ENCODE measurements at places on chromosomes 5 and 9. TPM values are rescaled to one million over a fixed set of nuclear protein-coding genes. Genes with fewer than 3 reads are reported as not detected.

Gene EXD3
- total RNA-seq = 44.5 TPM

Gene PNPLA7
- 9.6 TPM for total RNA-seq

Gene PDCD1LG2
- 2.4 TPM for total RNA-seq

Gene SLC46A2
- total RNA-seq = 0.66 TPM

- no peak overlapping the region for H3K27ac ChIP-seq
- H3K4me1 ChIP-seq = no peaks in the 10 kb centered on the region
- no peaks in the 10 kb centered on the region for H3K27me3 ChIP-seq
Measured at GRCh38 chr5:95669540-95669939, 13.3 kb downstream of the SPATA9 start.

DNA sequence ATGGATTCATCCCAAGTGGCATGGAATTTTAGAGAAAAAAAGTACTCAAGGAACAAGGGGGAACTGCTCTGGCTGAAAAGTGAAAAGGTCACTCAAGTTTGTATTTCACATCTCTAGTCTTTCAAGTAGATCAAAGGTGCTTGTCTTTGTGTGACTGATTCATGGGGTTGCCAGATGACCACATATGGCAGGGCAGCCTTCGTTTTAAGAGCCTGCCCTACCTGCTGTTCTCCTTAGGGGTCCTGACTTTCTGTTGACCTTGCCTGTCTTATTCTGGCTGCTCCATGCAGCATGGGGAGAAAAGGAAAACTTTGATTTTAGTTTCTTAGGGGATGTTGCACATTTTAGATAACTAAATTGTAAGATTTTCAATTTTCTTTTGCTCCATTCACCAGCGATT lies 877.7 kb downstream of the TLE1 start:
- H3K4me1 ChIP-seq = no peaks in the 10 kb centered on the region
- no peaks in the 10 kb centered on the region for H3K27me3 ChIP-seq
- H3K36me3 ChIP-seq = no peaks in the 10 kb centered on the region
- H3K27ac ChIP-seq = no peak overlapping the region

DNA sequence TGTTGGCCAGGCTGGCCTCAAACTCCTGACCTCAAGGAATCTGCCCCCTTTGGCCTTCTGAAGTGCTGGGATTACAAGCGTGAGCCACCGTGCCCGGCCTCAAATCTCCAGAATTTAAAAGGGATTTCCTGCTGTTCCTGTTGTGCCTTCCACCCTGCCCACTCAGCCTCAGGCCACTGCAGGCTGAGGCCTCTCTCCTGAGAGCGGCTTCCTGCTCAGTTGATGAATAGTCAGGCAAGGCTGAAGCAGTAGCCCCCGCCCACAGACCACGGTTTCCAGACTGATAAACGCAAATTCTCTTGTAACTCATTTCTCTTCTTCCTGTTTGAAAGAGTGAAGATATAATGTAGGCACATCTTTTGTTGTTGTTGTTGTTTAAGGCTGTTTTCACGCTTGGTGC lies 127.0 kb upstream of the PLCXD3 start:
- H3K36me3 ChIP-seq = no peaks in the 10 kb centered on the region
- H3K4me1 ChIP-seq = no peaks in the 10 kb centered on the region
- DNase-seq = no peak
- H3K27me3 ChIP-seq = no peaks in the 10 kb centered on the region
- H3K27ac ChIP-seq = no peak overlapping the region

DNA sequence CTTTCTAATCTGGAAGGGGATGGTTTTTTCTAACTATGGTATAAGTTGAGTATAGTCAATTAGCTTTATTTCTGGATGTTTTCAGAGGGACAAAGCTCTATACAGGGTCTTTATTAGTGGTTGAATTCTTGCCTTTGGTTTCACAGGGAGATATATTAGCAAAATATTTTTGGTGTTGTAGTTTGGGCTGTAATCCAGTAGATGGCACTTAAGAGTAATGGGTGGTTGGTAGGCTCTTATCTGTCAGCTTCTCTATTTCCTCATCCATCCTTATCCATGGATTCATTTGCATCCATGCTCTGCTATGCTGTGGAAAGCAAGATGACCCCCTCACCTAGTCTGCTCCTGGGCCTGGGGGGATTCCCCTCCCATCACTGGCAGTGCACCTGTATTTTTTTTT lies 363.6 kb upstream of the CYLC2 start:
- no peak overlapping the region for H3K4me3 ChIP-seq
- H3K4me1 ChIP-seq = no peaks in the 10 kb centered on the region
- H3K36me3 ChIP-seq = no peaks in the 10 kb centered on the region
- H3K27me3 ChIP-seq = no peaks in the 10 kb centered on the region
- no peak overlapping the region for H3K27ac ChIP-seq
- DNase-seq = no peak
